CD4-positive, alpha-beta T cell (primary cell): ENCODE measurements at places on chromosomes 7 and 10.

DNA sequence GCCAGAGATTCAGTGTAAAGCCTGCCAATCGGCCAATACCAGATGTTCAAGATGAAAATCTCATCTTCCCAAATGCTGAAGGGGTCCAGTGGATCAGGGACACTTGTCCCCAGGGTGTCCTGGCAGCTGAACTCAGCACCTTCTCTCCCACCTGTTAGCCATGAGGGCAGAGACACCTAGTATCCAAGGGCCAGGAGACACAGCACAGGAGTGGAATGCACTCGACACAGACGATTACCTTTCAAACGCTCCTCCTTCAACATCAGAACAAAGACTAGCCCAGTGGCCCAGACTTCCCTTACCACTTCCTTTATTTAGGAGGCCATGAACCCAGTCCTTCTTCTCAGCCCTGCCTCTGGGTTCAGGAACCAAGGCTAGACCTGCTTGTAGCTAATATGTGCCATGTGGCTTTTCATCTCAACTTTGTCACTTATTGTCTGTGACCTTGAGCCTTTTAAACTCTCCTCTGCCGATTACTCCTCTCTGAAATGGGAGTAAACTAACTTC is 180.3 kb upstream of the PLXNA4 start:
- DNase-seq: no peak

GRCh38 chr7:92057375-92057774 is 76.9 kb downstream of the CYP51A1 start:
- no peak for DNase-seq

DNA sequence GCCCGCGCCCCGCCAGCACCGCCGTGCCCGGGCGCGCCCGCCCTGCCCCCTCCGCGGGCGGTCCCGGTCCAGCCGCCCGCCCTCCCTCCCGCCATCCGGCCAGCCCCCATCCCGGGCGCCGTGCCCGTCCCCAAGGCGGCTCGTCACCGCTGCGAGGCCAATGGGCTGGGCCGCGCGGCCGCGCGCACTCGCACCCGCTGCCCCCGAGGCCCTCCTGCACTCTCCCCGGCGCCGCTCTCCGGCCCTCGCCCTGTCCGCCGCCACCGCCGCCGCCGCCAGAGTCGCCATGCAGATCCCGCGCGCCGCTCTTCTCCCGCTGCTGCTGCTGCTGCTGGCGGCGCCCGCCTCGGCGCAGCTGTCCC is at the start of gene HTRA1:
Gene HTRA1, plus strand, starts transcription at position 187 of the 362 bp plus-strand sequence. Its CDS starts 100 bp downstream, at position 287.
- DNase-seq: no peak

DNA sequence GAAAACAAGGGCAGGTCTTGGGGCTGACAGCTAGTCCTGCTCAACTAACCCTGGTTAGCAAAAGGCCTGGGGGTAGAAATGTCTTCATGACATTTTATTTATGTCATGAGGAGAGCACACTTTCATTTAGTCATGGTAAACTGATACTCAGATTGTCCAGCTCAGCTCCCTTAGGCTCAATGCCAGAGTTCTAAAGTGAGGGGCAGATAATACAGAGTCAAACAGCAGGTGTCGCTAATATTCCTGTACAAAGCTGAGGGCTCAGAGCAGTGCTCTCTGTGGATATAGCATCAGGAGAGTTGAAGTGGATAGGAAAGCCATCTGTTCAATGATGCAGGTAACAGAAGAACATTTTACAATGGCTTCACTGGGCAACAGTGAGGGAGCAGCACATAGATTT is 26.8 kb upstream of the CALCR start:
- DNase-seq: no peak
